Stimulated activated CD4-positive, alpha-beta T cell treated with anti-CD3 and anti-CD28 coated beads, TNF-alpha, amount 100 ng/mL, for 1 hour (primary cell): ENCODE measurements at places on chromosomes 7 and 10.

DNA sequence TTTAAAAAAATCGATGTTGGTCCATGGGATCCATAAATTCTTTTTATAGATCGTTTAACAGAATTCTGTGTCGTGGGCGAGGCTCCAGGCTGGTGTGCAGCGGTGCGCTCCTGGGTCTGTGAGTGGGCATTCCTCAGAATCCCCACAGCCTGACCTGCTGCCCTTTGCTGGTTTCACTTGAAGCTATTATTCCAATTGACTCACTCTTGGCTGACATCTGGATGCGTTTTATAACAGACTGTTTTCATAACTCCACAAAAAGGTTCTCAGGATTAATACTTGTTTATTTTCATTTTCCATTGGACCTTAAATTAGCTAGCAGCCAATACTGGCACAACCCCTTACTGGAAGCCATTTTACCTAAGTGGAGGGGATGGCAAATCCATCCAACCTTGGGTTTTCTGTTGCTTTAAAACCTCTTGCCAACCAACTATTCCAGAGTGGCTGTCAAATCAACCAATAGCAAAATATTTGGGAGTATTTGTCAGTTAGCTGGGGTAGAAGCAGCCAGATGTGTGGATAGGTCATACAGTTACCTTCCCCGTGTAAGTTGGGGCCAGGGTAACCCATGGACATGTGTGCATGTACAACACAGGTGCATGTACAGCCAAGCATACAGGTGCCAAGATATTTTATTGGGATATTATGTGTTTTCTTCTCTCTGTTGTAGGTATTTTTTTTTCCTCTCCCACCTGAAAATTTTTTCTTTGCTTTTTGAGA is 160.7 kb upstream of the ZNF32 start:
- DNase-seq: no peak

DNA sequence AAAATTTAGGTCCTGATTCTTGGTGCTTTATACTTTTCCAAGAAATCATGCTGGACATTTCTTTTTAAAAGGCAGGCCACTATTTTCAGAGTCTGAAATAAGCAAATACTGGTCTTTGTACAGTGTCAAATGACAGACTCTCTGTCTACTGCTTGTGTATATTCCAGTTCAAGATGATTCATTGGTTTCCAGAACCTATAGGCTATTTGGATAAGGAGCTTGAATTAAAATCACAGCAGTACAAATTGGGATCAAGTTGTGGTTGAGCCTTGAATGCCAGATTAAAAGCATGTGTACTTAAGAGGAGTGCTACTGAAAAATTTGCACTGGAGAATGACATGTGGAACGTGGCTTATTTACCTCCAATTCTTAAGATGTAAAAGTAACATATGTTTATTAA is 10.7 kb downstream of the KMT2E start:
- no peak for DNase-seq

GRCh38 chr7:99860281-99861127 is 16.3 kb downstream of the OR2AE1 start:
- DNase-seq: no peak

- DNase-seq: no peak
Observed at GRCh38 chr7:67621704-67622103, 625.1 kb downstream of the TYW1 start.

GRCh38 chr7:51569581-51569980 is 253.0 kb upstream of the COBL start:
- no peak for DNase-seq

- DNase-seq: no peak
Observed at GRCh38 chr10:68602434-68602833, 42.3 kb downstream of the TET1 start.

DNA sequence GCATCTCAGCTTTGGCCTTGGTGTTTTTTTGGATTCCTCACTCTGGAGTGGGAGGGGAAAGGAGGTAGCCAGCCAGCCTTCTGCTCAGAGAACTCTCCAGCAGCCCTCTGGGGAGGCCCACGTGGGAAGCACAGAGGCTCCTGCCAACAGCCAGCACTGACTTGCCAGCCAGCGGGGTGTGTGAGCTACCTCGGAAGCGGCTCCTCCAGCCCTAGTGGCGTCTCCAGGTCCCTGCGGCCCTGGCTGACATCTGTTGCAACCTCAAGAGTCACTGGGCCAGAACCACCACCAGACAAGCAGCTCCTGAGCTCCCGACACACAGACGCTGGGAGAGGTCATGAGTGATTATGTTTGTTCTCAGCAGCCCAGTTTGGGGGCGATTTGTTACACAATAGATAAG is 180.2 kb upstream of the FZD8 start:
- no peak for DNase-seq

DNA sequence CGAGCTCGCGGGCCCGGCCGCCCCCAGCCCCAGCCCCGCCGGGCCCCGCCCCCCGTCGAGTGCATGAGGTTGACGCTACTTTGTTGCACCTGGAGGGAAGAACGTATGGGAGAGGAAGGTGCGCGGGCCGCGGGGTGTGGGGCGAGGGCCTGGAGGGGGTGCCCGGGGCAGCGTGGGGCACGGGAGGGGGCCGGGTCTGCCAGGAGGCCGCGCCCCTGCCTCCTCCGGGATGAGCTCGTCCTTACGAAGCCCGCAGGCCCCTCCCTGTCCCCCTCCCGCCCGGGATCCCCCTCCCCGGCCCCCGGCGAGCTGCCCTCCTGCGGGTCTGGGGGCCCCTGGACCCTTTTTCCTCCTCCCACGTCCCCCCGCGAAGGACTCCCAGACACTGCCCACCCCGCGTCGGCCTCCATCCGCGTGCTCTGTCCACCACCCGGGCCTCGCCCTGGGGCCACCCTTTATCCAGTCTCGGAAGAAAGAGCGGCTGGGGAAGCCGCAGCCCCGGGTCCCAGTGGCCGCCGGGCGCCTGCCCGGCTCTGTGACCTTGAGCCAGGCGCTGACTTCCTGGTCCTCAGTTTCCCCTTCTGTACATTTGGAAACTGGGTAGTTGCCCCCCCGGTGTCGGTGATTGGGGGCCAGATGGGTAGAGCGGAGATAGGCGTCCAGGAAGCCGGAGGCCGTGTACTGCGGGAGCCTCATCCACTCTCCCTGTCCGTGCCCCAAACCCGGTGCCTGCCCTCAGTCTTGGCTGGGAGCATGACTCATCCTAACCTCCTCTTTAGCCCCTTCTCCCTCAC is 521 bp downstream of the LIMK1 start:
- no peak for DNase-seq

DNA sequence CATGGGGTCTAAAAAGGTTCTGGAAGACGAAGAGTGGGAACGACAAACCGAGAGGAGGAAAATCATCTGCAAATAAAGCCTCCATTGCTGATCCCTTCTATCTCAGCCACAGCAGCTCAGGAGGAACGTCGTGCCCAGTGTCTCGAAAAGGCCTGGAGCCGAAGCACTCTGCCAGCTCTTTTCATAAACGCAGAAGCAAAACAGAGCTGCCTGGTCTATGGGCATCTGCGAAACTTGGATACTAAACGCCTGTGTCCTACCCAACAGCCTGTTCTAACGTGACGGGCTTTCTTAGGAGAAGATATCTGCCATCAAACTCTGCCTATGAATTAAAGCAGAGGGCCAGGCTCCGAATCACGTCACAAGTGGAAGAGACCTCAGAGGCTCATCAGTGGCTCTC is 68.7 kb downstream of the GNA12 start:
- DNase-seq: no peak
